ENCODE measurements at places on chromosomes 13 and 19. TPM values are rescaled to one million over a fixed set of nuclear protein-coding genes. Genes with fewer than 3 reads are reported as not detected.

DNA sequence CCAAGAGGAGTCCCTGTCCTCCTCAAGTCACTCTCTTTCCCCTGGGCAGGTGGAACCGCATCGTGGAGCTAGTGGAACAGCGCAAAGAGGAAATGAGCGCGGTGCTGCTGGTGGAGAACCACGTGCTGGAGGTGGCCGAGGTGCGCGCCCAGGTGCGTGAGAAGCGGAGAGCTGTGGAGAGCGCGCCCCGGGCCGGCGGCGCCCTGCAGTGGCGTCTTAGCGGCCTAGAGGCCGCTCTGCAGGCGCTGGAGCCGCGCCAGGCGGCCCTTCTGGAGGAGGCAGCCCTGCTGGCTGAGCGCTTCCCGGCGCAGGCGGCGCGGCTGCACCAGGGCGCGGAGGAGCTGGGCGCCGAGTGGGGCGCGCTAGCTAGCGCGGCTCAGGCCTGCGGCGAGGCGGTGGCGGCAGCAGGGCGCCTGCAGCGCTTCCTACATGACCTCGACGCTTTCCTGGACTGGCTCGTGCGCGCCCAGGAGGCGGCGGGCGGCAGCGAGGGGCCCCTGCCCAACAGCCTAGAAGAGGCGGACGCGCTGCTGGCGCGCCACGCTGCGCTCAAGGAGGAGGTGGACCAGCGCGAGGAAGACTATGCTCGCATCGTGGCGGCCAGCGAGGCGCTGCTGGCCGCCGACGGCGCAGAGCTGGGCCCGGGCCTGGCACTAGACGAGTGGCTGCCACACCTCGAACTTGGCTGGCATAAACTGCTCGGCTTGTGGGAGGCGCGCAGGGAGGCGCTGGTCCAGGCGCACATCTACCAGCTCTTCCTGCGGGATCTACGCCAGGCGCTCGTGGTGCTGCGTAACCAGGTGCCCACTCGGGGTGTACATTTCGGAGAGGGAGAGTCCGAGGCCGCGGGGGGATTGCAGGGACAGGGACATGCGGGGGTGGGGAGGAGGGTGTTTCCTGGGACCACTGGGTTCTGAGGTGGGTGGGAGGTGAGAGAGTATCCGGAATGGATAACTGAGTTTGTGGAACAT, 52.8 kb downstream of the SPTBN4 start:
- DNase-seq, result no peak

GRCh38 chr13:99464441-99464949, 36.8 kb upstream of the TM9SF2 start:
- no peak for DNase-seq

DNA sequence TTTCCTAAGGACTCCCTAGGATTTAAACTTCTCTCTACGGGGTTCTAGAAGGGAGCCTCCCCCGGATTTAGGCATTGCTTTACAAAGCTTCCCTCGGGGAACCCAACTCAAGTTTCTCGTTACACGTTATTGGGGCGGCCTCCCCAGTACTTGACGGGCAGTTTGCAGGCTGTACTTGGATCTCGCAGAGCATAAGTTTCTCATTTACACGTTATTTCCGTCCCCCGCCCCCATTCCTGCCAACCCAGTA, 584 bp downstream of the SMG9 start:
- no peak for DNase-seq

DNA sequence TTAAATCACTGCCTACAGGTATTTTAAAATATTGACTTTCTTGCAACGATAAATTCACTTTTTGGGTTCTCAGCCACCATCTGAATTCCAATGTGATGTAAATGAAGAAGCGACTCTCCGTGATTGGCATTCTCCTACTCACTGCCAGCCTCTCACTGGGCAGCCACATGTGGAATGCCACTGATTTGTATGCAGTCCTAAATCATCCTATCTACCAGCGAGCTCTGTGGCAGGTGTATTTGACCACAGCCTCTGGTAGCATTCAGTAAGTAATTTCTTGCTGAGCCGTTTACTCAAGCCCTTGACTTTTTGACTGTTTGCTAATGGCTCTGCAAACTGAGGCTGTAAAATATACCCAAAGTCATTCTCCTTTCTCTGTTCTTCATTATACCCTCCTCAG, 559.0 kb upstream of the SLC10A2 start:
- no peak for DNase-seq

DNA sequence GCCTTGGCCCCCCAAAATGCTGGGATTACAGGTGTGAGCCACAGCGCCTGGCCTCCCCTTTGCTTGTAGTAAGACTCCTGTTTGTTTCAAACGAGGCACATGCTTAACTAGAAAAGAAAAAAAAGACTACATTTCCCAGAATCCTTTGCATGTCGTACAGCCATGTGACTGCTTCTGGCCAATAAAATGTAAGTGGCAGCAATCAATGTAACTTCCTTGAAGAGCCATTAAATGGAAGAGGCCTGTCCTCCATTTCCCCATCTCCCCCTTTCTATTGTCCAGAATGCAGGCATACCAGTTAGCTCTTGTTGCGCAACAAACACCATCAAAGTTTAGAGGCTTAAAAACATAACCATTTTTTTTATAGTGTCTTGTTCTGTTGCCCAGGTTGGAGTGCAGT, 10.4 kb upstream of the GPR32 start:
- DNase-seq, result no peak

GRCh38 chr19:2458054-2458453, 1.3 kb upstream of the LMNB2 start:
- DNase-seq, result no peak

GRCh38 chr19:3469638-3470499, 10.5 kb downstream of the SMIM24 start:
- DNase-seq, result peak; percentile 29

DNA sequence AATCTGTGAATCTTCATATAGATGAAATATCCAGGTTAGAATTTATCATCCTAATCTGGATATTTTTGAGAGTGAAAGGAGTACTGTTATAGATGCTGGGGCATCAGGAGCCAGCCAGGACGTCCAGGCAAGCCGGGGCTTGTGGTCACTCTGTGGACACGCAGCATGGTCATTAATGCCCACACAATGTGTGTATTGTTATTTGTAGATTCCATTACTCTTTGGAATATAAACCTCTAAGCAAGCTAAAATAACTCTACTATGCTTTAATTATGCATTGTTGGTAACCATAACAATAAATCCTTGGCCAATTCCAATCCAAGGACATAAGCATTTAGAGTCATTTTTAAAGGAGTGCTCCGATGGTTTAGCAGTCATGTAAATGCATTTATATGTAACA, 137.9 kb downstream of the TM9SF2 start:
- no peak for DNase-seq

- DNase-seq, result no peak
These were observed 21.2 kb upstream of the MCF2L start for GRCh38 chr13:112947796-112948195.

GRCh38 chr13:48590141-48590901, 57.4 kb upstream of the RCBTB2 start:
- DNase-seq, result no peak

DNA sequence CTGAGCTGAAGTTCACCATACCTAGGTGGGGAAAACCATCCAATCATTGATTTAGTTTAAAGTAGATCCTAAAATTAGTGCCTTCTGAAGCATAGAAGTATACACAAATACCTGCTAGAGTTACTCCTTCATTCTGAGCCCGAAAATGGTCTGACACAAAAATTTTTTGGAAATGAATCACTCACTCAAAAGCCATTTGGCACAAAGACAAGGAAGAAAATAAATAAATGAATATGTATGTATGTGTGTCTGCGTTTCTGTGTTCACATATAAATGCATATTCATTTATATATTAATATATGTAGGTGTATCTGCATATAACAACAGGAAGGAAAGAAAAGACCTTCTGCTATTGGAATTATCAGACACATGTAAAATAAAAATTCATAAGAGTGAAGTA, 614.4 kb upstream of the PCDH9 start:
- peak; percentile 20 for DNase-seq

DNA sequence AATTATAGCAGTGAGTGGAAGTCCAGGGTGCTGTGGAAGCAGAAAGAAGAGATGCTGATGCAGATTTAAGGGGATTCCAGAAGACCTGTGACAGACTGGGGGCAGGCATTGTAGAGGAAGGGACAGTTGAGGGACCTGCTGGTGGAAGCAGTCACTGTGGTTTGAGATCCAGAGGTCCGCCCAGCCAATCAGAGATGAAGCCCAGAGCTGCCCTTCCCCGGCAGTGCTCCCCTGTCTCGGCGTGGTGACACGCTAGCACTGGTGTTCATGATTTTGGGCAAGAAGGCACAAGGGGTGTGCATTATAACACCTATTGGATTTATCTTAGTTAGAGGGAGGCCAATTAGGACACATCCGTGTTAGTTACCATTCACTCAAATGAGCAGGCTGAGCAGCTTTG, 16.1 kb downstream of the TNFRSF19 start:
- no peak for DNase-seq

DNA sequence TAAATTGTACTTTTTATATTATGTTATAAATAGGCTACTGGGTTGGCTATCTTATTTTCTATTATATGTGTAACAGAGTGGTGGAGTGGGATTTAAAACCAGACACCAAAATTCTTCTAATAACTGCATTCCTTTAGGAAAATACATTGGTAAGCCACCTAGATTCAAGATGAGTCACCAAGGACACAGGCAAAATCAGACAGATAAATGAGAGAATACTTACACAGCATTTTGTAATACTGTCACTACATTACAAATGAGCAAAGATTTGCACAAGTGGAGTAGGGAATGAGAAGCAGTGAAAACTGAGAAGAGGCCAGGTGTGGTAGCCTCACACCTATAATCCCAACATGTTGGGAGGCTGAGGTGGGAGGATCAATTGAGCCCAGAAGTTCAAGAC, 6.2 kb upstream of the SPART start:
- no peak for DNase-seq

DNA sequence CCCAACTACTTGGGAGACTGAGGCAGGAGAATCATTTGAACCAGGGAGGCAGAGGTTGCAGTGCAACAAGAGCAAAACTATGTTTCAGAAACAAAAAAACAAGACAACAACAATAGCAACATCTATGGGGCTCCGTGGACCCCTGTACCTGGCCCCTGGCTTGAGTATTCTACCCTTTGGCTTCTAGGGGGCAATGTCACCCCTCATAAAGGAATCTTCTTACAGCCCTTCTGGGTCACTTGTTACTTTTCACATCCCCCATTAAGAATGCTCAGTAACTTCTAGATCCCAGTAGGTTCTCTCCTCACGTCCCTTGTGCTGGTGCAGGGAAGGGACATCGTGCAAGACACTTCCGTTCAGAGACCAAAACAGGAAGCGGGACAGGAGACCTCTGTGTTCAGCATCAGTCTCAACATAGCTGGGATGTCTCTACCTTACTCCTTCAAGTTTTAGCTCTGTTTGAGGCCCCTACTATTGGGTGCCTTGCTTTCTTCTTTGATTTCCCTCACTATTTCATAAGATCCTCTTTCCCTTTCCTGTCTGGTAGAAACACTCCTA, 218.1 kb upstream of the ARGLU1 start:
- no peak for DNase-seq

NXNL1 gene
- not detected for total RNA-seq

UBE2L5 gene
- total RNA-seq, result not detected

PRKCG gene
- not detected for total RNA-seq

LGALS4 gene
- total RNA-seq, result 0.61 TPM

ATCAY gene
- total RNA-seq, result not detected

SYNE4 gene
- total RNA-seq, result 0.91 TPM

CABP5 gene
- not detected for total RNA-seq

FLT3LG gene
- 3.6 TPM for total RNA-seq

RASIP1 gene
- total RNA-seq, result 3.0 TPM

DHX34 gene
- 34.7 TPM for total RNA-seq

PRSS57 gene
- total RNA-seq, result not detected

CDX2 gene
- total RNA-seq, result not detected

SHC2 gene
- 2.8 TPM for total RNA-seq
